Caco-2 (cell line): ENCODE measurements at places on chromosomes 5 and 9.

- no peak for DNase-seq
These were observed 12.9 kb downstream of the ADRA1B start for GRCh38 chr5:159929176-159929575.

DNA sequence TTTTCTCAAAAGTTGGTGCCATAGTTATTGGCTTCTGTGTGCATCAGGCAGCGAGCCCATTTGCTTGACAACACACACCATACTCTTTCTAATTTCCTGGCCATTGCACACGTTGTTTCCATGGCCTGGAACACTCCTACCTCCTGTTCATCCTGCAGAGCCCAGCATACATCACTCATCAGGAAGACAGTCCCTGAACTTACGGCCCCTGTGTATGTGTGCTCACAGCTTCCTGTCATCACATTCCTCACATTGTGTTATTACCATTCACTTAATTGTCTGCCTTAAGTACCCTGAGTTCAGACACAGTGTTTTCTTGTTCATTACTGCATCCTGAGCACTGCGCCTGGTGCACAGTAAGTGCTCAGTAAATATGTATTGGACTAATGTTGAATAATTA is 355.9 kb downstream of the PRELID2 start:
- no peak for DNase-seq

GRCh38 chr9:26856413-26857032 is 36.1 kb downstream of the CAAP1 start:
- peak; percentile 29 for DNase-seq

DNA sequence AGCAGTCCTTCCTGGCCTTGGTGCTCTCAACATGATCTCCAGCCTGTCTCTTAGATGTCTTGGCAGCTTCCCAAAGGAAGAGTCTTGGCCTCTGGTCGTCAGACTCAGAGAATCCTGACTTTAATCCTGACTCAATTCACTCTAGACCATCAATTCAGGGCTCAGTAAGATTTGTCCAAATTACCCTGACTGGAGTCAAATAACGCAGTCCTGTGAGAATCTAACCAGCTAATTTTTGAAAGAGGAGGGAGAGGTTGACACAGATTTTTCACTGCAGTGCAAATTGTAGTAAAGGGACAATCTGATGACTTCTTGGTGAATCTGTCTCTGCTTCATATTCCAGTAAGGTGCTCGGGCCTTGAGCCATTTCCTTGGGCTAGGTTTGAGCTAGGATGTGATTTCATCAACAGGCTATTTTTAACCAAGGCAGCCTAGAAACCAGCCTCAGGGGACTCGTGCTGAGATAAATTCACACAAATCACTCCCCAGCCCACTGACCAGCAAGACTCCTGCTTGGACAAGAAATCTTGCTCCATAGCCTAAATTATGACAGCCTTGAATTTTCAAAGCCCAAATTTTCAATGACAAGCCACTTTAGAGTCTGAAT is 257.4 kb downstream of the ENC1 start:
- DNase-seq: no peak

DNA sequence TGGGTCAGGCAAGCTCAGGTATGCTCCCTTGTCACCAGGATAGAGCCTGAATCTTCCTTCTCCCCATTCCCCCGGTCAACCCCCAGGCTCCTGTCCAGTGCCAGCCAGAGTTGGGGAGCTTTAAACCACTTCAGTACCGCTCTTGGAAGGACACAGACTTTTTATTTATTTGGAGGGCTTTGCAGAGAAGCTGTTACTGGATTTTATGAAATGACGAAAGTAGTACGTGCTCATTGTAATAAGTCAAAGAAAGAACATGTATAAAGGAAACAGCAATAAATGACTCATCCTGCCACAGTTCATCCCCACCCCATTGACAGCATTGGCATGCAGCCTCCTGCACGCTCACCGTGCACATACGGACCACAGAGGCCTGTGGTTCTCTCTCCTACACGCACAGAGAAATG is 230.3 kb downstream of the AUH start:
- DNase-seq: peak; percentile 37

DNA sequence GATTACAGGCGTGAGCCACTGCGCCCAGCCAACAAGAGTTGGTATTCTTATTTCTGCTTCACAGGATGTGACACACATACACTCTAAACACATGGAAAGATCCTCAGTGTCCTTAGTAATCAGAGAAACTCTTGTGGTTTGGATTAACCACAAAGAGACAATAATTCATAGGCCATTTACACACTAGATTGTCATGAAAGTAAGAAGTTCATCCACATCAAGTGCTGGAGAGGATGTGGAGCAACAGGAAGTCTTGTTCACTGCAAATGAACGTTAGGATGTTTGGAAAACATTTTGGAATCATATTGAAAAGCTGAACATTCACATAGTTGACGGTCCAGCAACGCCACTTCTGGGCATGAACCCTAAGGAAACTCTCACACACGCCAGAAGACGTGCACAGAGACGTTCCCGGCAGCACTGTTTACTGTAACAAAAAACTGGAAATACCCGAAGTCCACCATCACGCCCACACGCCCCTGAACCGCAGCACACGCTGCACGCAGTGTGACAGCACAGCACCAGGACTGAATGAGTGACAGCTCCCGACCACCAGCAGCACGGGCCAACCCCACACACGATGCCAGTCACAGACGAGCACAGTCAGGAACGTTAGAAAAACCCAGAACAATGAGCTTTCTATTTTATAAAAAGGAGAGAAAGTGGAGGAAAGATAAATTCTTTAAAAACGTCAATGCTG is 87.6 kb downstream of the COL23A1 start:
- no peak for DNase-seq

DNA sequence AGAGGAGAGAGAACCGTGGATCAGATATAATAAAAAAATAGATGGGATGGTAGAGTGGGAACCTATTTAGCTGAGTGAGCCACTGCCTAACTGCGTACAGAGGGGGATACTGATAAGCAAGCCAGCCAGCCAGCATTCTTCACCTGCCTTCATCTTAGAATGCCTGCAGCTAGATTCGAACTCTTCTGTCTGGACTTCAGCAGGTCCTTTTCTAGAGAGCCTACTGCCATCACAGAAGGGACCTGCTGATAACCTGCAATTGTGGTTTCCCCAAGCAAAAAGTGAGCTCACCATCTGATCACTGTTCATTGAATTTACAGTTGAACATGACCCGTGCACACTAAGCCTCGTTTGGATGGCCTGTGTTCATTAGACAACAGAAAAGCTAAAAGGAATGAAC is 109.4 kb downstream of the CDC42SE2 start:
- no peak for DNase-seq

DNA sequence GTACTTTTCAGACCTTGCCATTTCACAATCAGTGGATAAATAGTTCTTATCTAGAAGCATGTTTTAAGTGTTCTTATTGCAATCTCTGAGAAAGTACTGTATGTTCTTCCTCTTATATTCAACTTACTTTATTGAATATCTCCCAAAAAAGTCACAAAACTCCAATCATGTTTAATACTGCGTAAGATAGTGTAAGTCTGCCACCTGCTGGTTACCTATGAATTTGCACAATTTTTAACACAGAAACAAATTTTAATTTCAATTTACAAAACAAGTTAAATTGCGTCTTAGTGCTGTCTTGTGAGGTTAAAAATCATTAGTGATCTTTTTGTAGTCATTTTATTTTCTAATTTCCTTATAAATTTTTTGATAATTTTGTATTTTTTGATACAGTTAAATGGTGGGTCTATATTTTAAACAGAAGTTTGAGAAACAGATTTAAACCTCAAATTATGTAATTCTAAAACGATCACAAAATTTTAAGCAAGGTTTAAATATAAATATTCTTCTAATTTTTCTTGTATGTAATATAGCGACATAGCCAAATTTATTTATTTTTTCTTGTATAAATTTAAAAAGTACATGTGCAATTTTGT is 115.8 kb downstream of the EMB start:
- no peak for DNase-seq

DNA sequence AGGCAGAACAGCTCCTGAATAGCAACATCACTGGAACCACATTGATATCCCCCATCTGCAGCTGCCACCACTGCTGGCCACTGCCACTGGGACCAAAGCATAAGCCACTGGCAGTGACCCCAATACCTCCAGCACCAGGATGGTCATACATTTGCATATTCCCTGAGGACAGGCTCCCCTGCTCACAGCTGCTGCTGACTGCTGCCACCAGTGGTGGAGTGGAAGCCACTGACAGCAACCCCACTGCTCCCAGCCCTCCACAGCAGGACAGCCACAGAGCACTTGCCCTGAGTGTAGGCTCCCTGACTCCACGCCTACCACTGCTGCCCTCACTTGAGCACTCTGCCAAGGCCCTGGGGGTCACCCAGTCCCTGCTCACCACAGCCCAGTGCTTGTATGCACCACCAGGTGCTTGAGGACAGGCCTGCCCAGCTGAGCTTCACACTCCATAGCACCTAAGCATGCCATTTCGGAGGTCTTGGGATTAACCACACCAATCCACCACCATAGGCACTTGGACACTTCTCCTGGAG is 327.4 kb upstream of the RPS23 start:
- no peak for DNase-seq

GRCh38 chr5:137035480-137035878 is 463.6 kb downstream of the SPOCK1 start:
- DNase-seq: no peak

DNA sequence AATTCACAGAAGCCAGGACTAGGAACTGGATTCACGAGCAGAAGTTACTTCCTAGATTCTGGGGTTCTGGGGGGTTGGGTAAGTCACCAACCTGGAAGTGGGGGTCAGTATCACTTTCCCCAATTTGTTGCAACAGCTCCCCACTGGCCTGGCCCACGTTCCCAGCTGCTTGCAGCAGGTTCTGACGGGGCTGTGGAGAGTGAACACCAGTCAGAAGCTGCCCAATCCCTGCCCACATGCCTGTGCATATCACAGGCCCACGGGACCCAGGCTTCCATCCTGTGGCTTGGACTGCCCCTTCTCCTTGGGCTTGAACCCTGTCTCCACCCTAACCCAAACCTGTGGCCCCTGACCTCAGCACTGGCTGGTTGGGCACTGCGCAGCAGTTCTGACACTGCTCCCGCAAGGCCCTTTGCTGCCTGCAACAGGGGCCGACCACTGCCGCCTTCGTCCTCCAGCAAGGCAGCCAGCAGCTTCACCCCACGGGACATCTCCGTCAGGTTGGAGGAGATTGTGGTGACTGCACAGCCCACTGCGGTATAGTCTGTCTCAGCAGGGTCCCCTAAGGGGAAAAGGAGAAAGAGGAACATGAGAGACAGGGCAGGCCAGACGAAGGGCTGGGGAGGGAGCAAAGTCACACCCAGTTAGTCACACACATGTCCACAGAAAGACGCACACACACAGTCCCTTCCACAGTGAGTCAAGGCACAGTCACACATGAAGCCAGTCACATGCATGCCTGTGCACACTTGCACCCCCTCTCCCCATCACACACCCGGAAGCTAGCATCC is 13.1 kb downstream of the TLN1 start:
- no peak for DNase-seq

DNA sequence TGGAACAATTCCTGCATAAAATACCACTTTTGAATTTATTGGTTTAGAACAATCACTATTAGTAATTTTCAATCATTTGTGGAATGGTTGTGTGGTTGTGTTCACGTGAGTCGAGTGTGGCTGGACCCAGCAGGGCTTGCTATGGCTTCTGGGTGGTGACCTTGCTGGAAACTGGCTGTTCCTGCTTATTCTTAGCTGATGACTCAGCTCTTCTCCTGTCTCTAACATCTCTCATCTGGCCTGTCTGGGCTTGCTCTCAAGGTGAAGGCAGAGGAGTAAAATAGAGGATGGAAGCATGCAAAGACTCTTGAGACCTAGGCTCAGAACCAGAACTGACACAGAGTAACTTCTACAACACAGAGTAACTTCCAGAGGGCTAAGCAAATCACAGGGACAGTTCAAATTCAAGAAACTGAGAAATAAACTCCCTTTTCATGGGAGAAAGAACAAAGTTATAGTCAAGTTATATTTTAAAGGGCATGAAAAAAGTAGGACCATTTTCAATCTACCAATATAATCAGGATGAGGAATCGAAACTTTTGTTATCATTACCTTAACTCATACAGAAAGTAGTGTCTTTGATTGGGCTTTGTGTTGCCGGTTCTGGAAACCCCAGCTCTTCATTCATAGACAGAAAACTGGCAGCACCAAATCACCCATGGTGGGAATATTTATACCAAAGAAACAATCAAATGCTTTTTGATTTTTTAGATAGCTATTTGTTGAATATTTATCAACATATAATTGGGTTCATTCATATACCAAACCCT is 665.1 kb downstream of the CDH18 start:
- peak; percentile 5 for DNase-seq

GRCh38 chr9:90578126-90578815 is 64.4 kb downstream of the DIRAS2 start:
- DNase-seq: no peak

DNA sequence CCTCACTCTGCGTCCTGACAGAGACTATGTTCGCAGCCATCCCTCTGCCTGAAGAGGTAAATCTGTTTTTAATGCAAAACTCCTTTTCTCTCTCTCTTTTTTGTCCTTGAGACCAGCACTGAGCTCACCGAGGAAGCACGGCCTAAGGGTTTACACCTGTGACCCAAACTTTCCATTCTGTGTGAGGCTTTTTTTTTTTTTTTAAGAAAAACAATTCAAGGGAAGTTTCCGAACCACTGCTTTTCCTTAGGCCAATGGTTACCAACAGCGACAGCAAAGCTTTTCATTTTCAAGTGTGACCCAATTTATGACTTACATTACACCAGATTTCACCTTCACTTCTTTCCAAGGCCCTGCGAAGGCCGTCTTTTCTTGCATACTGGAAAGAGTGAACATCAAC is 205.9 kb downstream of the EFNA5 start:
- no peak for DNase-seq

- no peak for DNase-seq
These were observed 10.0 kb upstream of the C5 start for GRCh38 chr9:121059998-121060636.

- DNase-seq: no peak
These were observed 57.3 kb downstream of the STRBP start for GRCh38 chr9:123211081-123211480.
